ENCODE measurements at places on chromosomes 4 and X.
A peak's percentile ranks its signal among the peaks of the same experiment; 100 is the strongest.

GRCh38 chr4:153227469-153228075 is 23.3 kb downstream of the TRIM2 start:
- DNase-seq = no peak

DNA sequence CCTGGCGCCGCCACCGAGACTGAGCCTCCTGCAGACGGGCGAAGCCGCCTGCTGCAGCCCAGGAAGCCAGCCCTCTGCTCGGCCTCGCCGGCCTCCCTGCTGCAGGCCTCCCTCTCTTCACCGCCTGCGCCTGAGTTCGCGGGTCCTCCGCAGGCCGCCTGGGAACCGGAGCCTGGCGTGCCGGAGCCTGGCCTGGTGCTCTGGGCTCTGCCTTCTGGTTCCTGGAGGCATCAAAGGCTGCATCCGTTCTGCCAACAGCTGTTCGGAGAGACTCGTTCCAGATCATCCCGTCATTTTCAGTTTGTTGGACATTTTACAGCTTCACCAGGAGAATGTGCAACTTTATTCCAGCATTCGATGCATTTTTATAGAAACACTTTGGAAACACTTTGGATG is 178.0 kb downstream of the DCLK2 start:
- no peak for DNase-seq

GRCh38 chr4:141132709-141133145 is 542 bp downstream of the RNF150 start:
- no peak for DNase-seq

- DNase-seq = peak; percentile 49
These were observed 112.5 kb upstream of the ATP6AP2 start for GRCh38 chrX:40468033-40468846.

DNA sequence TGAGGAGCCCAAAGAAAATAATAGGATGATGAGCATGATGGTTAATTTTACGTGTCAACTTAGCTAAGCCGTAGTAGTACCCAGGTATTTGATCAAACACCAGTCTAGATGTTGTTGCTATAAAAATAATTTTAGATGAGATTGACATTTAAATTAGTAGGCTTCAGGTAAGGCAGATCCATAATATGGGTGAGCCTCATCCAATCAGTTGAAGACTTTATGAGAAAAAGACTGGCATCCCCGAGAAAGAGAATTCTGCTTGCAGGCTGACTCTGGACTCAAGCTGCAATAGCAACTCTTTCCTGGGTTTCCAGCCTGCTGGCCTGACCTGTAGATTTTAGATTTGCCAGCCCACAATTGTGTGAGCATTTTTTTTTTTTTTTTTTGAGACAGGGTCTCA is 192.8 kb upstream of the LNX1 start:
- DNase-seq = no peak

Data from activated CD4-positive, alpha-beta T cell treated with anti-CD3 and anti-CD28 coated beads, Interleukin-2, amount 50 U/mL, for 16 hours (primary cell).